ENCODE measurements at places on chromosomes 2 and 18.

DNA sequence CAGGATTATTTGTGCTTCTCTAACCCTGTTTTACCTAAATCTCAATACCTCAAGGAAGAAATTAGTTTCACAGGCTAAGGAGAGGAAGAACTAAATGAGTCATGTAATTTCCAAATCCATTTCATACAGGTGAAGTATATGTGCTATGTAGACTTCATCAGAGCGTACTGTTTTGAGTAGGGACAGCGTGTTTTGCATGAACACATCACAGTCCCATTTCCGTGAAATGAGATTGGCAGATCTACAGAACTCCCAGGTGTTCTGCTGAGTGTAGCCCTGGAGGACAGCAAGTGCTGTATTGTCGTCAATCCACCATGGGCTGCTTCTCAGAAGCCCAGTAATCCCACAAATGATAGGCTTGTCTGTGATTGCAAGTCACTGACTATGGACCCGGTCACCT lies 97.7 kb downstream of the XRCC5 start:
- no peak for DNase-seq

DNA sequence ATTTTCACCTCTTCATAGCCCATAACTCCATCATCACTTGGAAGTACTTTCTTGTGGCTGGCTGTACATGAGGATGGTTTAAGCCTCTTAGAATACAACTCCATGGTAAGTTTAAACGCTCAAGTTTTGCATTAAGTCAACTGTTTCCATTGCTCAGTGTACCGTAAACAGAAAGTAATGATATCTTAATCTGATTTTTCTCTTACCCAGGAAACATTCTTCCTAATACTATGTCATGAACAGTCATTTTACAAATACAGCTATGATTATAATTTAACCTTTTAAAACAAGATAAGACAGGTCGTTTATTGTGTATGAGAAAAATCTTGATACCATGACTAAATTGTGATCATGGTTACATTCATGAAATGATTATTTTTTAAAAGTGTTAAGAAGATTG lies 11.6 kb upstream of the DYNC2LI1 start:
- DNase-seq: no peak

GRCh38 chr2:100320547-100321178 lies 1.6 kb downstream of the LONRF2 start:
- DNase-seq: peak; percentile 26

DNA sequence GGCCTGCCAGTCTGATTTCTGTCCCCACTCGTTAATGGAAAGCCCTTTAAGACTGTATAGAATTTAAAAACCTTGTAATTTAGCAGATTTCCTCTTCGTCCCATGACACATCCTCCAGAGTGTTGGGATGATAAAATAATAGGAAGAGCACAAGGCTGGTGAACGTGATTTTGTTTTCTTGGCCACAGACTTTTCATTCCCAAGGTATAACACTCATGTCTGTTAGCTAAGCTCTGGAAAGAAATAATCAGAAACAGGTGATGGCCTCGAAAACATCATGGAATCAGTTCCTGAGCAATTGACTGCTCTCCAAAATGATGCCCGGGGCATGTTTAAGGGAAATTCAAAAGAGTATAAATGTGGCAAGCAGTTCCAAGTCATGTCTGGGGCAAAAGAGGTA lies 337.8 kb upstream of the TCF4 start:
- DNase-seq: no peak

- no peak for DNase-seq
Measured at GRCh38 chr2:207123335-207123744, 42.4 kb downstream of the KLF7 start.

GRCh38 chr2:142037066-142037465 lies 93.8 kb downstream of the LRP1B start:
- DNase-seq: peak; percentile 22

DNA sequence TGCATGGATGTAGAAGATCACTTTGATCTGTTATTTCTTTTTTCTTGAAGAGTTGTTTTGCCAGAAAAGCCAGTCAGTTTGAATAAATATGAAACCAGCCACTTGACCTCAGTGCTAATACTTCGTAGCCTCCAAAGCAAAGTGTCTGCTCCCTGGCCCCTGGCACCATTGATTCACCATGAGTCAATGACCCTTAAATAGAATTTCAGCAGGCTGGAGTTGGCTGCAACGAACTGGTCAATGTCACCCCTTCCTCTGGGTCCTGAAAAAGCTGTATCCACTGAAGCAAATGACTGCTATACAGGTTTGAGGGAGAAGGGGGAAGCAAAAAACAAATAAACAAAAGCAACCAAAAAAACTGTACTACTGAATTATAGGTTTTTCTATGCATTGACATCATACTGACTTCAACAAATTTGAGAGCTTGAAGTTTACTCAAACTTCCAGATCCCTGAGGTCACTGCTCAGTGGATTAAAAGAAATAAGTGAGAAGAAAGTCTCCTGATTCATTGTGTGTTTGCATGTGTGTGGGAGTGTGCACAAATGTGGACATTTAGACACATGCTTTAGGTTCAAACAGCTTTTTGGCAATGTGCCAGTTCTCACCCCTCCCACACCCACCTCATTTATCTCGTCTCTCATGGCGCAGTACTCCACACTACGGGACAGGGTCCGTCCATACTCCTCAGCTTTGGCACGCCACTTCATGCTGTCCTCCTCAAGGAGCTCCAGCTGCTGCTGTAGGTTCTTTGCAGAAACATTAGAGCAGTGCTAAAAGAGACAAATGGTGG lies 58.1 kb upstream of the TTN start:
- DNase-seq: peak; percentile 72

- DNase-seq: no peak
Measured at GRCh38 chr2:226087051-226087450, 687.5 kb downstream of the NYAP2 start.

GRCh38 chr2:229646186-229646723 lies 68.1 kb downstream of the DNER start:
- DNase-seq: peak; percentile 7

DNA sequence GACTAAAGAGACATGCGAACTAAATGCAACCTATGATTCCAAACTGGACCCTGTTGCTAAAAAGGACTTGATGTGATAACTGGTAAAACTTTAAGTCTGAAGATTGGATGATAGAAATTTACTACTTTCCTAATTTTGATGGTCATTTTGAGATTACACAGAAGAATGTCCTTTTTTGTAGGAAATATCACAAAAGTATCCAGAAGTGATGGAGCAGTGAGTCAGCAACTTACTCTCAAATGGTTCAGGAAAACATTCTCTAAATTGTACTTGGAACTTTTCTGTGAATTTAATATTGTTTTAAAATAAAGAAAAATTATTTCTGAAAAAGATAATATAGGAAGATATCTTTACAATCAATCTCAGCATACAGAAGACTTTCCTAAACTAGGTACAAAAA lies 19.9 kb downstream of the MBOAT2 start:
- DNase-seq: no peak

DNA sequence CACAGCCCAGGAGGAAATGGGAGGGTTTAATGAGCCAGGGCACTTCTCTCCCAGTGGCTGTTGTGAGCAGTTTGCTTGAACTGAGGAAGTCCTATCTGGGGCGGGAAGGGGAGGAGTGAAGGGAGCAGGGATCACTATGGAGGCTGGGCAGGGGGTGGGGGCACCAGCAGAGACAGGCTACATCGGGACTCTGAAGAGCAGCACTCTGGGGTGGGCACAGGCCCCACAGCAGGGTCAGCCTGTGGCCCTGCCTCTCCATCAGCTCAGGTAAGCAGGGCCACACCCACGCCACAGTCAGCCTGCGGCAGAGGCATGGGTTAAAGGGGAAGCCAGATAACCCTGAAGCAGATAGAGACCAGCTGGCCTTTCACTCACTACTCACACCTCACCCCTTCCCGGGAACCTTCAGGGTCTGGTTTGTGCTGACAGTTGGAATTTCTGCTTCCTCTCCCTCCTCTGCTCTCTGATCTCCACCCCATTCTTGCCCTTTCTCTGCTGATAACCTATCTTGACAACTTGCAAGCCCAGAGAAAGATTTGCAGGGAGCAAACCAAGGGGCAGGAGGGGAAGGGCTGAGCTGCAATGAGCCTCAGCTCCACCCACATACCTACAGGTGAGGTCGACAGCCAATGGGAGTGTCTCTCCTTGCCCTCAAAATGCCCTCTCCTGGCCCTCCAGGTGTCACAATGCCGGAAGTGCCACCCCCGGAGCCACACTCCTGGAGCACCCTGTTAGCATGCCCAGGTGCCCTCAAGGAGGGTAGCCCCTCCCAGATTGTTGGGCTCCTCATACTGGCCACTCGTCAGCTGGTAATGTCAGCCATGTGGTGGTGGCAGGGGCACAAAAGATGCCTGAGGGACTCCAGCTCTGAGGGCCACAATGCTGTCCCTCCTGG lies 3.7 kb downstream of the SIGLEC15 start:
- DNase-seq: peak; percentile 31

DNA sequence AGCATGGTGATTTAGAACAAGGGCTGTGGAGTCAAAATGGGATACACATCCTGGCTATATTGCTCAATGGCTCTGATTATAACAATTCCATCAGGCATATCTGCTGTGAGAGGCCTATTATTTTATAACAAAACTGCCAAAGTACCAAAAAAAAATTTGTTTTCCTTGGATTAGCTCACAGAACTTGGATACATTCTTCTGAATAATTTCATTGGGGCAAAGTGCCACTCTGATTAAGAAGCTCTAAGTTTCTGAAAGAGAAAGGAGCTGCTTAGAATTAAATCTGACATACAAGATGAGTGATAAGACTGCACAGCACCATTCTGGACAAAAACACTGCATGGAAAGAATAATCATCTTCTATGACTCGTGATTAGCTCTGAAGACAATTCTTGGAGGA lies 85.7 kb downstream of the SMC6 start:
- DNase-seq: no peak

DNA sequence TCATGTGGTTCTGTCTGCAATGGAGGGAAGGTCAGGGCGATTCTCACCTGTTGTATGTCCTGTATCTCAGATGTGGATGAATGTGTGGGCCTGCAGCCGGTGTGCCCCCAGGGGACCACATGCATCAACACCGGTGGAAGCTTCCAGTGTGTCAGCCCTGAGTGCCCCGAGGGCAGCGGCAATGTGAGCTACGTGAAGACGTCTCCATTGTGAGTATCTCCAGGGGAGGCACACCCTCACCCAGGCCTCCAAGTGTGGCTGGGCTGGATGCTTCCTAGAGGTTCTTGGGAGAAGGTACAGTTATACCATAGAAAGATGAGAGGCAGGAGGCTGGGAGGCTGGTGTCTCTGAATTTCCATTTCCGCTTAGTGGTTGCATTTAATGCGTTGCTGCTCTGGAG lies 46.9 kb downstream of the FBLN7 start:
- no peak for DNase-seq

DNA sequence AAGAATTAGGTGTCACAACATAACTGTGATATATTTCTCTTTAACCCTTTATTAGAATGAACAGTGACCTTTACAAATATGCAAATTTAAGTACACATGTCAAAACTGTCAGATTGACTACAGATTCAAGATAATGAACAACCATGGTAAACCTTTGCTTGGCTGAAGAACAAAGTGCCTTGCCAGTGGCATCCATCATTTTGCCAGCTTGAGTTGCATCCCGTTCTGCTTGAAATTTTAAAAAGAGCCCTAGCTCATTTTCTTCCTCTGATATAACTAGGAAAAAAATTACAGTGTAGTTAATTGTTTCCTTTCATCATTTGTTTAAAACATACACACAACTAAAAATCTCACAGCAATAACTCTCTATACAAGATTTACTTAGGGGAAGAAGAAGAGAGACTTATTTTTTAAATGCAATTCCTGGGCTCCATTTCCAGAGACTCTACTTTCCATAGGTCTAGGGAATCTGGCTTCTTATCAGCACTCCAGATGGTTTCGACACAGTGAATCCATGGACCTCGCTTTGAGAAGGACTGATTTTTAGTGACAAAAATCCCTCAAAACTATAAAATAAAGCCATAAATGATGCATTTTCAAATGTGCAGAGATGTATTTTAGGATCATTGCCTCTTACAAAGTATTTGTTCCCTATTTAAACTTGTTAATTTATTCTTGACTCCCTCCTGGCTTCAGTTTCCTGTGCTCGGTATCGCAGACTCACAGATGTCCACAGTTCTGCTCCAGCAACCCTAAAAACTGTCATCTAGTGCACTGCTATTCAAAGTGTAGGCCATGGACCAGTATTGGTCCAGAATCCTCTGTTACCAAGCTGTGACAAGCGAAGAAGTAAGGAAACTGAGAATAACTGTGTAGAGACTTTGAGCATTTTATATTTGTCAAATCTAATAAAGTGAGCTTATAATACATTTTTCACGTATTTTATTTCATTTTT lies 50.1 kb downstream of the ICA1L start:
- DNase-seq: peak; percentile 54

- no peak for DNase-seq
Measured at GRCh38 chr18:12701161-12701560, 1.4 kb downstream of the CEP76 start.

GRCh38 chr2:145592361-145592760 lies 1072.4 kb upstream of the ZEB2 start:
- DNase-seq: no peak

DNA sequence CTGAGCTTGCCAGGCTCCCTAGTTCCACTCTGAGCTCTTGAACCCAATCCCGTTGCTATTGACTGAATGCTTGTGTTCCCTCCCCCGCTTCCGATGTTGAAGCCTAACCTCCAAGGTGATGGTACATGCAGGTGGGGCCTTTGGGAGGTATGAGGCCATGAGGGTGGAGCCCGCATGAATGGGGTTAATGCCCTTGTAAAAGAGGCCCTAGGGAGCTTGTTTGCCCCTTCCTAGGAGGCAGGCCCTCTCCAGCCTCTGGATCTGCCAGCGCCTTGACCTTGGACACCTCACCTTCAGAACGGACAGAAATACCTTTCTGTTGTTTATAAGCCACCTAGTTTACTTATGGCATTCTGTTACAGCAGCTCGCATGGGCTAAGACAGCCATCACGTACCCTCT lies 71.6 kb downstream of the TFCP2L1 start:
- DNase-seq: no peak

GRCh38 chr2:18749912-18750526 lies 160.7 kb upstream of the NT5C1B start:
- DNase-seq: peak; percentile 87

- DNase-seq: no peak
Measured at GRCh38 chr2:131475831-131476230, at the start of gene TUBA3D. TSS of gene TUBA3D (plus strand) at chr2:131476119. CDS start at chr2:131476200, 81 bp downstream.

DNA sequence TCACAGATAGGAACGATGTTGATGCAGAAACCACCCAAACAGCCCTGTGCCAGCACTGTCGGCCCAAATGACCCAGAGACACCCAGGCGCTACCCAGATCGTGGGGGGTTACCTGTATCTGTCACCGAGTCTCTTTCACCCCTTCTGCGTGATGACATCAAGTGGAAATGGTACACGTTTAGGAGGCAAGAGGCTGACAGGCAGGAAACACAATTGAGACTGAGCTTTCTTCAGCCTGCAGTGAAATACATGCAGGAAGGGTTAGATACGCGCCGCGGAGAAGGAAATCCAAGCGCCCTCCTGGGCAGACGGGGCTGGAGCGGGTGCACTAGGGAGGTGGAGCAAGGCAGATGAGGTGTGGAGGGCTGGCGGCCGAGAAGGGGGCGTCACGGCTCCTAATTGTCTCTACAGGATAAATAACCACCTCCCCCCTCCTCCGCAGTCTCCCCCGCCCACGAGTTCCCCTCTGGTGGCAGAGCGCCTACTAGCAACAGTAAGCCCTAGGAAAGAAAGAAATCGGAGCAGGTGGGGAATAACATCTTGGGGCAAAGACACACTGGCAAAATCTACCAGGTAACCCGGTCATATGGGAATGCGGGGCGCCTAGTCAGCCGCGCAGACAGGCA lies at the start of gene RNF152:
RNF152 (minus strand) TSS at position 325 of the 626 bp plus-strand sequence. CDS start 76,544 bp downstream, outside the sequence.
- peak; percentile 56 for DNase-seq

- DNase-seq: peak; percentile 70
Measured at GRCh38 chr18:60506682-60507081, 134.1 kb upstream of the MC4R start.

- DNase-seq: no peak
Measured at GRCh38 chr2:236747426-236747825, 177.8 kb downstream of the ACKR3 start.

GRCh38 chr2:207072571-207072970 lies 93.2 kb downstream of the KLF7 start:
- no peak for DNase-seq

All from muscle of leg (tissue), 16 donors.